ENCODE measurements at places on chromosomes 3 and 15. TPM values are rescaled to one million over a fixed set of nuclear protein-coding genes. Genes with fewer than 3 reads are reported as not detected.

DNA sequence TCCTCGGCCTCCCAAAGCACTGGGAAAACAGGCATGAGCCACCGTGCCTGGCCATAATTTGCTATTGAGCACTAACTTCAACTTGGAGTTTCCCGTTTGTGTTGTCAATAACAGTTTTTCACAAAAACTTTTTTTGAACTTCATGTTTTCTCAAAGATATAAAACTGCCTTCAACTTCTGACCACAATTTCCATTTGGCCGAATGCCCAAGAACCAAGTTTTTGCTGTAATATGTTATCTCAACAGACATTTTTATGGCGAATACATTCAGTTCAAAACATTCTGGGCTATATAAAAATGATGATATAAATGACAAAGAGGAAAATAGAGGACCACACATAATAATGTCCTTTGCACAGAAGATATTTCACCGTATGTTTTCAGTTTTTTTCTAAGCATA, 56.4 kb downstream of the NEDD4 start:
- no peaks in the 10 kb centered on the region for H3K36me3 ChIP-seq
- H3K27me3 ChIP-seq, result no peaks in the 10 kb centered on the region
- DNase-seq, result no peak

- no peaks in the 10 kb centered on the region for H3K4me1 ChIP-seq
- no peak for DNase-seq
- no peaks in the 10 kb centered on the region for H3K27me3 ChIP-seq
- H3K27ac ChIP-seq, result no peak overlapping the region
Observed at GRCh38 chr3:13121553-13122001, 48.3 kb upstream of the IQSEC1 start.

GRCh38 chr15:33968224-33968623, at the start of gene CHRM5:
Gene CHRM5, plus strand, starts transcription at chr15:33968497. Its CDS starts 94,221 bp downstream, at chr15:34062718.
- H3K4me1 ChIP-seq, result peaks cover 3% of the 10 kb centered on the region
- H3K27me3 ChIP-seq, result no peaks in the 10 kb centered on the region
- no peak for DNase-seq
- no peak within 1 kb of the TSS for H3K4me3 ChIP-seq
- H3K36me3 ChIP-seq, result no peaks in the 10 kb centered on the region

DNA sequence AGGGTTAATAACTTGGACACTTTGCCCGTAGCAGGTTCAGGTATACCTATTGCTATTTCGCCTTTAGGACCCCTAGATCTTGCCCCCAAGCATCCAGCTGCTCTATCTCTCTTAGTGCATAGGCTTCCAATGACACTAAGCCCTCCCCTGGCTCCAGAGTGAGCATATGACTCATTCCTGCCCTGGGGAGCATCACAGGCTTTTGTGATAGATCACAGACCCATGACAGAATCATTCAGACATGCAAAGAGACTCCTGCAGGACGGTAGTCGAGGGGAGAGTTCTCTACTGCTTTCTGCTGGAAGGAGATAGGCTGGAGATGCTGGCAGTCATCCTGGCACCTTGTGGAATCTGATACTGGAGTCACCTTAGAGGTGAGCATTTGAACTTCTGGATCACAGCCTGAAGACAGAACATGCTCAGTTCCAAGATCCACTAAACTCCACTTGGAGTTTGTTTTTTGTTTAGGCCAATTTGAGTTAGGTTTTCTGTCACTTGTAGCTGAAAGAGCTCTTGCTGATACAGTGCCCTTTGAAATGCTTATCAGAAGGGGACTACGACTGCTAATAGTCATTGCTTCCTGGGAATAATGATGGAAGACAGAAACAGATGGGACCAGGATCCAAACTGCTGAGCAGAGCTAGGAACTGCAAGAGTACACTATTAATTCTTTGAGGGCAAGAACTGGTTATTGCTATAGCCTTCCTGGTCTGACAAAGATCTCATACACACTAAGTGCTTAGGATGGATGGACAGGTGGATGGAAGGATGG, 11.0 kb downstream of the LYSMD2 start:
- no peak overlapping the region for H3K27ac ChIP-seq
- no peak overlapping the region for H3K4me3 ChIP-seq
- H3K27me3 ChIP-seq, result no peaks in the 10 kb centered on the region
- peak; percentile 18 for DNase-seq
- peaks cover 3% of the 10 kb centered on the region for H3K4me1 ChIP-seq

- H3K27ac ChIP-seq, result no peak overlapping the region
- H3K27me3 ChIP-seq, result no peaks in the 10 kb centered on the region
- H3K4me1 ChIP-seq, result peaks cover 14% of the 10 kb centered on the region
- H3K4me3 ChIP-seq, result peak overlapping the region; percentile 7
Observed at GRCh38 chr3:117399311-117400078, 689.9 kb downstream of the TUSC7 start.

DNA sequence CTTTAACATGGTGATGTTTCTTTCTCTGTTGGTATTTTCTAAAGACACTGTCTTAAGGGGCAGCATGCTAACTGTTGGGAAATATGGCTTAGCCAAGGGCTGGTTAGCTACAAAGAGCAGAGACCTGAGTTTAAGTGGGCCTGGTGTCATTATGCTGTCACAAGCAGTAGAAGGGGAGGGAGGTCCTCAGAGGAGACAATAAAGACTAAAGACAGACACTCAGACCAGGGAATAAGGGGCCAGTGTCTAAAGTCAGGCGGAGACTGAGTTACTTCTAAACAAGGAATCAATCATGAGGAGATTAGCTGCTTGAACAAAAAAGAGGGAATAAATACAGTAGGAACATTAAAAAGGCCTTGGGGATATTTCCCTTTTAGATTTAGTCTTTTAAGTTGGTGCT, 142.7 kb upstream of the DPPA4 start:
- no peak overlapping the region for H3K4me3 ChIP-seq
- no peaks in the 10 kb centered on the region for H3K4me1 ChIP-seq
- H3K27me3 ChIP-seq, result no peaks in the 10 kb centered on the region
- no peaks in the 10 kb centered on the region for H3K36me3 ChIP-seq
- no peak for DNase-seq

- peak; percentile 12 for DNase-seq
- no peak overlapping the region for H3K27ac ChIP-seq
- H3K4me1 ChIP-seq, result peaks cover 38% of the 10 kb centered on the region
- H3K4me3 ChIP-seq, result no peak overlapping the region
- H3K36me3 ChIP-seq, result peaks cover 4% of the 10 kb centered on the region
- H3K27me3 ChIP-seq, result no peaks in the 10 kb centered on the region
Observed at GRCh38 chr15:92634671-92635201, 20.8 kb downstream of the FAM174B start.

GRCh38 chr15:54579855-54580254, 601.6 kb downstream of the UNC13C start:
- DNase-seq, result no peak
- H3K36me3 ChIP-seq, result no peaks in the 10 kb centered on the region
- H3K27me3 ChIP-seq, result no peaks in the 10 kb centered on the region
- no peak overlapping the region for H3K4me3 ChIP-seq
- H3K4me1 ChIP-seq, result no peaks in the 10 kb centered on the region

DNA sequence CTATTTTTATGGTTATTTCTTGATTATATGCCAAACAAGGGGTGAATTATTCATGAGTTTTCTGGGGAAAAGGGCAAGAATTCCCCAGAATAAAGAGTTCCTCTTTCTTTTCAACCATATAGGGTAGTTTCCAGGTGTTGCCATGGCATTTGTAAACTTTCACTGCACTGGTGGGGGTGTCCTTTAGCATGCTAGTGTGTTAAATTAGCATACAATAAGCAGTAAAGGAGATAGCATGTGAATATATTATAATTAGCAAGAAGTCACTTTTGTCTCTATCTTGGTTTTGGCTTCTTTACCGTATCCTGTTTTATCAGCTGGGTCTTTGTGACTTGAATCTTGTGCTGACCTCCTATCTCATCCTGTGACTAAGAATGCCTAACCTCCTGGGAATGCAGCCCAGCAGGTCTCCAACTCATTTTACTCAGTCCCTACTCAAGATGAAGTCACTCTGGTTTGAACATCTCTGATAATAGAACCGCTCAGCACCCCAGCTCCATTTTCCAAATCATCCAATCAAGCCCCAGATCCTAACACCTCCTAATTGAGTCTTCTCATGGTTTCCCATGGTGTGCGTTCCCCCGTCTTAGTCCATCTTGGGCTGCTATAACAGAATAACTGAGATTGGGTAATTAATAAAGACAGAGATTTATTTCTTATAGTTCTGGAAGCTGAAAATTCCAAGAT, 3.4 kb upstream of the SELENOT start:
- peaks cover 4% of the 10 kb centered on the region for H3K4me1 ChIP-seq
- no peaks in the 10 kb centered on the region for H3K27me3 ChIP-seq
- H3K27ac ChIP-seq, result no peak overlapping the region
- H3K4me3 ChIP-seq, result no peak overlapping the region
- H3K36me3 ChIP-seq, result no peaks in the 10 kb centered on the region

DNA sequence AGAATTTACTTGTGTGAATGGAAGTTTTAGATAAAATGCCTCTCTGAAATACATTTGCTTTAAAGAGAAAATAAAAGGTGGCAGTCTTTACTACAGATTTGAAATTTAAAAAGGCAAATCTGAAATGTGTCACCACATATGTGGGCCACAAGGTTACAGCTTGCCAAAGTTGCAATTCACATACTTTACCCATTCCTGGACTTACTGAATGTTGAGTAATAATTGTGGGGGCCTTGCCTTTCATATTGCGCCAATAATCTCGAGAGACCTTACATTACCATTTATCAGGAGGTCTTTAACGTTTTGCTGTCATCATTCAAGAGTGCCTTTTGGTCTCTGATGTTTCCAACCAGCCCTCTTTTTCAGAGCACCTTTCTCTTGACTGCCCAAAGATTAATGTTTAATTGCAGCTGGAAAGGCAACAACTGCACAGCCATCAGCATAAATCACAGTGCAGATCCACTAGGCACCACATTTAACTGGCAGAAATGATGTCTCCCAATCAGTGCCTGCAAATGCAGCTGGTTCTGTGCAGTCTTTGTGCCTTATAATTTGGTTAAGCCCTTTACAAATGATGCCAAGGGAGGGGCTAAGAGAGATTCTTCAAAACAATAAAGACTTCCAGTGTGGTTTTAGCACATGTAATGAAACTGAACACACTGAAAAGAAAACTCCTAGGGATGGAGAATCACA, 206.8 kb downstream of the MAGI1 start:
- H3K27me3 ChIP-seq, result no peaks in the 10 kb centered on the region
- H3K36me3 ChIP-seq, result no peaks in the 10 kb centered on the region
- no peak overlapping the region for H3K4me3 ChIP-seq
- DNase-seq, result no peak
- no peak overlapping the region for H3K27ac ChIP-seq

DNA sequence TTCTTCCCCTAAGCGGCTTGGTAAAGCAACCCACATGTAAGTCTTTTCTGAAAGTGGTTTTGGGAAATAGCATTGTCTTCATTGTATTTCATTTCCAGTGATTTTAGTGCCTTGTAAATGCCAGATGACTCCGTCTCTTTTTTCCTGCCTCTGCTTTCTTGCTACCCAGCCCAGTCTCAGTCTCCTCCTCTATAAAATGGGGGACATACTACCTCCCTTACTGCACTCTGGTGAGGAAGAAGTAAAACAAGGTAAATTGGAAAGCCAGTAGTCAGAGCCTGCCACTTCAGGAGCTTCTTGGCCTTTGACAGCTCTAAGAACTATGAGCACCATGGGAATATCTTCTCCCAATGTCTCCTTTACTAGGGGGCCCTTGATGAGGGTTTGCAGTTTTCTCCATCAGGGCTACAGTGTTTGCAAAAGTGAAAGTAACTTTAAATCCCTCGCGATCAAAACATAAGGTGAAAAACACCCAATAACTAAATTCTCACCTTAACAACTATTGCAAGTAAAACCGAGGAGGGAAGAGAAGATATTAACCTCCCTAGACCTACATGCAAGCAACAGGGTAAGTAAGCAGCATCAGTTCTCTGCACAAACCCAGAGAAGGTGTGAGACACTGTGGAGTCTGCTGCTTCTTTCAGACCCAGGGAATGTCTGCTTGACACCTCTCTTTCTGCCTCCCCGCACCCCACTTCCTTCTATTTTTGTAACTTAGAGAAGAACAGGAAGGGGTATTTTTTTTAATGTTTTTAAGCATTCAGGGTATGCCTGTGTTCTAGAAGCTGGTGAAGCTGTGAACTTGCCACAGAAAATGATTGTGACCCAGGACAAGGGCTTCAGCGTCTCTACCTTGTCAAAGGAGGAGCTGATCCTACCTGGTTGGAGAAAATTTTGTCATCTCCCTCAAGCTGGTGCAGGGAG, 159.1 kb upstream of the EOMES start:
- no peak overlapping the region for H3K4me3 ChIP-seq
- H3K27me3 ChIP-seq, result no peaks in the 10 kb centered on the region
- H3K27ac ChIP-seq, result no peak overlapping the region
- no peaks in the 10 kb centered on the region for H3K36me3 ChIP-seq
- no peak for DNase-seq

DNA sequence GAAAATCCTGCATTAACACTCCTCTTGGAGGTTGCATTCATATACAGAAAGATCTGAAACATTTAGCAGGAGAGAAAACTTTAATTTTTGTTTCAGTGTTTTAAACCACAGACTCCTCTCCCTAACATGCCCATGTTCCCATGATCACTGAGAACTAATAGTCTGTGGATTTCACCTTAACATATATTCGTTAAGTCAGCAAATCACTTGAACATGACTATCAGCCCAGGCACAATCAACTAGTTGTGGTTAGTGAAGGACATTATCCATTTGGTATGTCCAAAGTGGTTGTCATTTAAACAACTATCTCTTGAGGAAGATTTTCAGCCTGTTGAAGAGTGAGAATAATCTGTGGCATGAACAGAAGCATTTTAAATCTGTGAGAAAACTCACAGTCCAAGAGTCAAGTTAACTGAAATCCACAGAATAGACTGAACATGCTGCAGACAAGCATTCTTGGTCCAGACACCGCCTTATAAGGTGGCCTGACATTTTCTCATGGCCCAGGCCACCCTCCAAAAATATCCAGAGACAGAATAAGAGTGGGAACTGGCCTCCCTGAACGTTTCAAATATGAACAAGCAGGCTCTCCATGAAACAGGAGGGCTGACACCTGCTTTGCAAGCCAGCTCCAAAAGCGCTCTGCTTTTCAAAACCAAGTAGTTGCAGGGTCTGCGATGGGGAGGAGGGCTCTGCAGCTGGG, 39.9 kb upstream of the ADCY5 start:
- no peaks in the 10 kb centered on the region for H3K4me1 ChIP-seq
- no peak overlapping the region for H3K4me3 ChIP-seq
- H3K27me3 ChIP-seq, result no peaks in the 10 kb centered on the region
- H3K27ac ChIP-seq, result no peak overlapping the region
- H3K36me3 ChIP-seq, result no peaks in the 10 kb centered on the region

CHST13 gene
- total RNA-seq, result 0.18 TPM

FAM81A gene
- total RNA-seq, result 2.2 TPM
